Breast epithelium (tissue), 4 donors: ENCODE measurements at places on chromosomes 4 and X. TPM values are rescaled to one million over a fixed set of nuclear protein-coding genes. Genes with fewer than 3 reads are reported as not detected.

DNA sequence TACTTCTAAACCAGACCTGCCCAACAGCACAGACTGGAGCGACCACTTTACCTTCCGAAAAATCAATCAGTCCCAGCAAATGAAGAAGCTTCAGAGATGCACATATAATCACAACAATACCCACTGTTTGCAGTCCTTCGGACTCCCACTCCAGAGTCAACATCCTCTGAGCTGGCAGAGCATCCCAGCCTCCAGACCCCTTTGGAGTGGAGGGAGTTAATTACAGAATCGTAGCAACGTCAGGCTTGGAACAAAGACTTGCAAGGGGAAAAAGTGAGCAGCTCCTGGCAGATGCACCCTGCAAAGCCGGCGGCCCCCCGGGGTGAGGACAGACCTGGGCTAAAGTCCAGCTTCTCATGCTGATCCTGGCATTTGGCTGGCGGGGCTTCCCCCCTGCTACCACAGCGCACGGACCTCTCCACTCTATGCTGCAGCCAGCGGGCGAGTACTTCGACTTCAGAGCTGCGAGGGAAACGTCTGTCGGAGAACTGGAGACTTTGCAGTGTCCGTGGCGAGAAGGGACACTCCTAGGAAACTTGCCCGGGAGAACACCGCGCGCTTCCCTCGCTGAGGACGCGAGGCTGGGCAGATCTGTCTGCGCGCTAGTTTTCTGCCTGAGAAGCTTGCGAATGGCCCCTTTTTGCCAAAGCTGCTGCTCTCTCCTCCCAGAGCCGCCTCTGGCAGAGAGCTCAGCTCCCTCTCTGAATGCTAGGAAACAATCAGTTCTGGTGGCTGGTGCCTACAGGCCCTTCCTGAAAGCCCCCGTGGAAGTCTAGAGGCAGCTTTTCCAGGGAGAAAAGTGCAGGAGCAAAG, 283.7 kb downstream of the PACRGL start:
- H3K36me3 ChIP-seq: no peaks in the 10 kb centered on the region
- H3K4me1 ChIP-seq: no peaks in the 10 kb centered on the region
- H3K27me3 ChIP-seq: no peaks in the 10 kb centered on the region
- no peak for DNase-seq

DNA sequence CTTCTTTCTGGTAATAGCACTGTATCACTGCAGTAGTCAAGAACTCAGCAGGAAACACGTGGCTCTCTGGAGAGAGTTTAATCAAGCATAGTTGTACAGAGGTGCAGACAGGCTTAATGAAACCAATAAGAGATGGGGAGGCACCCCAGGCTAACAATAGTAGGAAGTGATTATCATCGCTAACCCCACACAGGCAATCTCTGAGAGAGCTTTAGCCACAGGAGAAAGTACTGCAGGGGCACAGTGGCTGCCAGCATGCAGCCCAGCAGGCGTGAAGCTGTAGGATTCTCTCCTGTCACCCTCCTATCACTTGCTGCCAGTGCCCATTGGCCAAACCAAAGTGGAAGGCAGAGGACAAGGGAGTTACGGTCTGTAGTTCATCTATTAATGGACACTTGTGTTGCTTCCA, 450.0 kb upstream of the RASGEF1B start:
- H3K4me3 ChIP-seq: no peak overlapping the region
- no peaks in the 10 kb centered on the region for H3K4me1 ChIP-seq
- no peak overlapping the region for H3K27ac ChIP-seq
- H3K27me3 ChIP-seq: no peaks in the 10 kb centered on the region
- no peaks in the 10 kb centered on the region for H3K36me3 ChIP-seq

DNA sequence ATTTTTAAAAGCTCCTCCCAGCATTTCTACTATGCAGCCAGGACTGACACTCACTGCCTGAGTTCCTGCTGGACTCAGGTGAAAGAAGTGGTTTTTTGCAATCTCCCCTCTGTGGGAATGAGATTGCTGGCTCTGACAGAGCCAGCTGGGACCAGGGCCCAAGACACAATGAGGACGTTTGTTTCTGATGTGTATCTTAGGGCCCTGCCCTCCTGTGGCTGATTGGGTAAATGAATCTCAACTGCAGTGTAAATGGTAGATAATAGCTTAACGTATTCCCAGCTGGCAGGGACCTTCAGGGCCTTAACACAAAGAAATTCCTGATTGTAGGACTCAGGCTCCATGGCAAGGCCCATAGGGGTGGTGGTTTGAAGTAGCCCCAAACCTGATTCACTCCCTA, 85.8 kb upstream of the PRPS1 start:
- DNase-seq: no peak
- H3K27me3 ChIP-seq: peaks cover 53% of the 10 kb centered on the region
- H3K4me3 ChIP-seq: no peak overlapping the region

GRCh38 chrX:117972711-117973109, 143.9 kb downstream of the KLHL13 start:
- H3K36me3 ChIP-seq: no peaks in the 10 kb centered on the region
- peak overlapping the region; percentile 14 for H3K27ac ChIP-seq
- no peaks in the 10 kb centered on the region for H3K4me1 ChIP-seq

DNA sequence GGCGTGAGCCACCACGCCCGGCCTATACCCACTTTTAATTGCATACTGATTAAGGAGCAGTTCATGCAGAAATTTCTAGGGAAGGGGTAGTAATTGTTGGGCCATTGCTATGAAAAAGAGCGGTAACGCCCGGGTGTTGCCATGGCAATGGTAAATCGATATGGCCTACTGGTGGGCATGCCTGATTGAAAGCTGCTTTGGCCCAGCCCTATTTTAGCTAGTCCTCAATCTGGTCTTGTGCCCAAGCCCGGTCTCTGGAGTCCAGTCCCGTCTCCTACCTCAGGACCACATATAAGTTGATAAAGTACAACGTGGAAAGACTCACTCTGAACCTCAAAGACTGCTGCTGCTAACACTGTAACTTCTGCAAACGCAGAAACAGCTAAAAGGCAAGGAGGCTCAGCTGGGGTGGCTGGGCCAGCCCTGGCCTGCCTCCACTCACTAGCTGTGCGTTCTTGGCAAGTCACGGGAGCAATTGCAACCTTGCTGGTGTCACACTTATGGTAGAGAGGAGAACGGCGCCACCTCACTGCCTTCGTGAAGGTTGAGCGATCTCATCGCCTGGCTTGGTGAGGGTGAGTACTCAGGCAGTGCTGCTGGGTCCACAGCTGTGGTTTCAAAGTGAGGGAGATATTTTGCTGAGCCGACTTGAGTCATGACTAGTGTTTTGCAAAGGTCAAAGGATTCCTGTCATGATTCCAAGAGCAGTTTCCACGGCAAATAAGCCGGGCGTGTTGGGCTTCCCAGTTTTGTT, 57.0 kb upstream of the GRPEL1 start:
- no peaks in the 10 kb centered on the region for H3K4me1 ChIP-seq
- no peak for DNase-seq
- no peaks in the 10 kb centered on the region for H3K27me3 ChIP-seq
- H3K36me3 ChIP-seq: no peaks in the 10 kb centered on the region
- no peak overlapping the region for H3K27ac ChIP-seq

- H3K27ac ChIP-seq: peak overlapping the region; percentile 62
- H3K4me3 ChIP-seq: peak overlapping the region; percentile 50
- no peaks in the 10 kb centered on the region for H3K4me1 ChIP-seq
- no peaks in the 10 kb centered on the region for H3K36me3 ChIP-seq
Measured at GRCh38 chrX:125205133-125205917, 114.3 kb upstream of the TEX13C start.

DNA sequence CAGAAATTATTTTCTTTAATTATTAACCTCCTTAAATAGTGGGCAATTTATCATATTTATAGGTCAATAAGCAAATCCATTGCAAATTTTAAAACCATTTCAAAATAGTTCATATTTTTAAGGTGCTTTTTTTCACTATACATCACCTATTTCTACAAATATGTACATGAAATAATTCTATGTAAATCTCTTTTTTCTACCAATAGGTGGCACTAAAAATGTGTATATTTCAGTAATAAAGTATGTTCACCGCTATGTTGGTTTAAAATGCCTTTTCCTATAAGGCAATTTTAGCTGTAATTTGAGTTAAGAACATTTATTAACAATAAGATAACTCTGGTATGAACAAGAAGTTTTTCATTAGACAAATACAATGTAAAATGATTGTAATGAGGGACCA, 672.2 kb downstream of the KCTD8 start:
- no peak overlapping the region for H3K4me3 ChIP-seq
- no peak for DNase-seq
- no peaks in the 10 kb centered on the region for H3K27me3 ChIP-seq
- H3K27ac ChIP-seq: no peak overlapping the region
- no peaks in the 10 kb centered on the region for H3K4me1 ChIP-seq
- H3K36me3 ChIP-seq: no peaks in the 10 kb centered on the region

DNA sequence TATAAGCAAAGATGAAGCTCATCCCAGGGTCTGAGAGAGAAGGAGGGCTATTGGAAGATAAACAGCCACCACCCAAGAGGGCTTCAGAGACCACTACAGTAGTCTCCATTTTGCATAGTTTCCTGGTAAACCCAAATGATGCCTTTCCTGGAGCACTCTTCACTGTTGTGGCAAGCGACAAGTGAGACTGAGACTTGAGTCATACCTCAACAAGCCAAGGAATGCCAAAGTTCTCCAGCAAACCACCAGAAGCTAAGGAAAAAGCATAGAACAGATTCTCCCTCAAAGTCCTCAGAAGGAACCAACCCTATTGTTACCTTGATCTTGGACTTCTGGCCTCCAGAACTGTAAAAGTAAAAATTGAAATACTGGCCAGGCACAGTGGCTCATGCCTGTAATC, 65.9 kb downstream of the LARP7 start:
- no peak for DNase-seq
- H3K4me1 ChIP-seq: no peaks in the 10 kb centered on the region
- H3K4me3 ChIP-seq: no peak overlapping the region
- no peaks in the 10 kb centered on the region for H3K36me3 ChIP-seq

- no peaks in the 10 kb centered on the region for H3K36me3 ChIP-seq
- H3K4me3 ChIP-seq: no peak overlapping the region
- H3K4me1 ChIP-seq: no peaks in the 10 kb centered on the region
Measured at GRCh38 chrX:136735601-136736000, 45.1 kb downstream of the ARHGEF6 start.

- no peak for DNase-seq
- no peaks in the 10 kb centered on the region for H3K4me1 ChIP-seq
- no peaks in the 10 kb centered on the region for H3K27me3 ChIP-seq
- H3K4me3 ChIP-seq: no peak overlapping the region
- H3K36me3 ChIP-seq: no peaks in the 10 kb centered on the region
- no peak overlapping the region for H3K27ac ChIP-seq
Measured at GRCh38 chr4:180285796-180286195, 1957.4 kb upstream of the TENM3 start.

- no peak for DNase-seq
- H3K36me3 ChIP-seq: no peaks in the 10 kb centered on the region
- no peak overlapping the region for H3K27ac ChIP-seq
- peaks cover 4% of the 10 kb centered on the region for H3K27me3 ChIP-seq
- no peaks in the 10 kb centered on the region for H3K4me1 ChIP-seq
- no peak overlapping the region for H3K4me3 ChIP-seq
Measured at GRCh38 chrX:148643460-148643859, 143.0 kb downstream of the AFF2 start.

DNA sequence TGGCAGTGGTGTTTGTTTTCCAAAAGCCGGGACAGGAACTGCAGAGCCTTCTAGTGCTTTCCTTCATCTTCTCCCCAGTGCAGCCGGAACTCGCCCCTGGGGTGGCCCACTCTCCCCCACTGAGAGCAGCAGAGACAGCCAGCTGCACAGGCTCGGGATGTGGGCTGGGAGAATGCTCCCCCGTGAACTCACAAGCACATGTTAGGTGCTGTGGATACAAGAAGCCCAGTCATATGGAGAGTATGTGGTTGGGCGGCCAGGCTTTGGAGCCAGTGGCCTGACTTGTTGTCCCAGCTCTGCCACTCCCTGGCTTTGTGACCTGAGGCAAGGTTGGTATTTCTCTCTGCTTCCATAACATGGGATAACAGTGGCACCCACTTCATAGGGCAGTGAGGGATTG, 9.4 kb upstream of the KIAA0232 start:
- H3K4me1 ChIP-seq: peaks cover 20% of the 10 kb centered on the region
- no peaks in the 10 kb centered on the region for H3K36me3 ChIP-seq
- peak overlapping the region; percentile 88 for H3K27ac ChIP-seq
- DNase-seq: peak; percentile 81
- no peaks in the 10 kb centered on the region for H3K27me3 ChIP-seq
- no peak overlapping the region for H3K4me3 ChIP-seq

DNA sequence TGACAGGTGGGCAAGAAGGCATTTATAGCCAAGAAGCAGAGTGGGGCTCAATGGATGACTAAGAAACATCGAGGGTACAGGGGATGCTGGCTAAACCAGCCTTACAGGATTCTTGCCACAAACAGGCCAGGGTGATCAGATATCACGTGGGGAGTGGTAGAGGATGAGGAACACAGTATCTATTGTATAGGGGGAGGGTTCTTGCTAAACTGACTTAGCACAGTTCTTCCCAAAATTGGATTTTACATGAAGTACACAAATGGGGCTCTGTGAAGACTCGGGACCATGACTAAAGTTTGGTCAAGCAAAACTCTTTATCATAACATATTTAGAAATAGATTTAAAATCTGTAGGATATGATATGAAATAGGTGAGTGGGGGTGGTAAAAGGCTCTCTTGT, 144.0 kb upstream of the ATOH1 start:
- no peaks in the 10 kb centered on the region for H3K27me3 ChIP-seq
- DNase-seq: no peak
- no peak overlapping the region for H3K27ac ChIP-seq
- no peaks in the 10 kb centered on the region for H3K4me1 ChIP-seq

DNA sequence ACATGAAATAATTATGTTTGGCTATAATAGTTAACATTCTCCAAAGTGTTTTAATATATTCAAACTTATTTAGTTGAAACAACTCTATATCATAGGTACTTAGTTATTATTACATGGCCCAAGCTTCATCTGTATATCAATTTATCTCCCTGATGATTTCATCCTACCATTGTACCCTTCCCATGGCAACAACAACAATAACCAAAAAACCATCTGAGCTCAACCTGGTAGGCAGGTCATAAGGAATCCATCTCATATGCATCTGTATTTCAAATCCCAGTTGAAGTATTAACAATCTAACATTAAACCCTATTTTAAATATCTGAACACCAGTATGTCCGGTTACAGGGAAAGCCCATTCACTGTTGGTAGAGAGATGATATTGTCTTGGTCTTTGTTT, 33.1 kb upstream of the SLC7A11 start:
- no peaks in the 10 kb centered on the region for H3K27me3 ChIP-seq
- H3K27ac ChIP-seq: peak overlapping the region; percentile 21
- no peak overlapping the region for H3K4me3 ChIP-seq
- H3K4me1 ChIP-seq: no peaks in the 10 kb centered on the region

DNA sequence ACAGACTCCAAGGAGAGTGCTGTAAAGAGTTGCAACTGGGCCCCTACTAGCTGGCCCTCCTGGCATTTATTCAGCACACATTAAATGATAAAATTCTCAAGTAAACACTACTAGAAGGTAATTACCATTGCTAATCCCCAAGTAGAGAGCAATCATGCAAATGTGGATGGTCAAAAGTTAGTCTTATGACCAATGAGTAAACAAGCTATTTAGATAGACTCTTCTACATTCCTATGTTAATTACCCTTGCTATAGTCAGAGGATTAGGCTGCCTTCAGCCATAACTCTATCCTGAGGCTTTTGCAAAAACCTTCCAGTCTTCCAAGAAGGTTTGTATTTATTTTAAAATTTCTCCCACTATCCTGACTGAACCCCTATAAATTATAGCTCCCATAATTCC, 28.3 kb upstream of the HPGD start:
- no peaks in the 10 kb centered on the region for H3K27me3 ChIP-seq
- no peaks in the 10 kb centered on the region for H3K4me1 ChIP-seq
- H3K27ac ChIP-seq: no peak overlapping the region
- H3K4me3 ChIP-seq: no peak overlapping the region
- DNase-seq: no peak

The SNCA gene
- total RNA-seq: 15.7 TPM

The APLN gene
- total RNA-seq: 0.16 TPM

The DAPP1 gene
- total RNA-seq: 4.9 TPM

The FRAS1 gene
- 4.9 TPM for total RNA-seq

The S100G gene
- total RNA-seq: 1.6 TPM

The COL4A5 gene
- 88.1 TPM for total RNA-seq

The TSPAN7 gene
- 15.5 TPM for total RNA-seq
